NCI-H446 treated with DMSO at 0.1 percent for 48 hours (cell line): ENCODE measurements at places on chromosomes 12 and 14.

DNA sequence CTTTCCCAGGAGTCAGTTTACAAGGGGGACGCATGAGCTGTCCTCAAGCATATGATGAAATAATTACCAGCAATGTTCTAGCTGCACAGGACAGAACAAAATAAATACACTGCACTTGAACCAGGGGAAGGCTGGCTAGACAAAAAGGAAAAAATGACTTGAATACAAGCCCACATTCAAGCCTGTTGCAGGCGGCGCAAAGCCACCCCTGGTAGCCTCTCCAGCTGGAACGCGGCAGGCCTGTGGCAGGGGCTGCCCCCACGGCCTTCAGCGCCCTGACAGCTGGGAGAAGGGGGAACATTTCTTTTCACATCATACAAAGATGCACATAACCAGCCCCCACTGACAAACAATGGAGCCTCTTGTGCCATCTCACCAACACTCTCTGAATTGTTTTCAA is 57.1 kb downstream of the TRAFD1 start:
- no peak for DNase-seq

- no peak for DNase-seq
Observed at GRCh38 chr12:101925935-101926334, 48.6 kb downstream of the DRAM1 start.

- peak; percentile 0 for DNase-seq
Observed at GRCh38 chr12:114662512-114663177, 21.3 kb downstream of the TBX3 start.

GRCh38 chr12:693934-694533 is 30.8 kb upstream of the NINJ2 start:
- no peak for DNase-seq

DNA sequence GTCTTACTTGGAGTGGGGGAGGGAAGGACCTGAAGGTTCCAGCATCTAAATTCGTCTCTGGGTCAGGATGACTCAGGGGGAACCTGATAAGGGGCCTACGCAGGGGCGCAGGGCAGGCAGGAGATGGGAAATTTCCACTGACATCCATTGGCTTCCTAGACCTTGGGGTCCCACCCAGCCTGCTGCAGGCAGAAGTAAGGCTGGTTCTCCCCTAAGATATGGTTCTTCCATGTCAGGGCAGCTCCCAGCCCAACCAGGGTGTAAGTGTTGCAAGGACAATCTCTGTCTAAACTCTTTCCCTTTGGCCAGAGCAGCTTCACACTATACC is 2.1 kb upstream of the NDRG2 start:
- DNase-seq: no peak
